ENCODE measurements at places on chromosomes 3 and 15.

- no peak for DNase-seq
These were observed 215.3 kb upstream of the CGNL1 start for GRCh38 chr15:57160823-57161560.

DNA sequence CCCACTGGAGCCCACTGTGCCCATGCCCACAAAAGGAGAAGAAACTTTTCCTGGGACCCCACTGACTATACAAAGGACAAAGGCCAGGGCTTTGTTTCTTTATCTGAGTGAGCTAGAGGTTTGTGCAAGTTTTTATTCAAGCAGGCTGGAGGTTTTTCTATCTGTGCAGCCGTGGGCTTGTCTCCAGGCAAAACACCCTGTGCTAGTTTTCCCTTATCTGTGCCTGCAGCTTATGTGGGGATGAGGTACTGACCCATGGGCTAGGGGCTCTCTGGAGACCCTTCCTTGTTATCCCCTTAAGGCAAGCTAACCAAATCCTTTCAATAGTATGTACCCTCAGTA is 545.5 kb downstream of the ZPLD1 start:
- DNase-seq: no peak

- DNase-seq: no peak
These were observed 25.1 kb downstream of the SHISA5 start for GRCh38 chr3:48478626-48479555.

GRCh38 chr3:195847055-195847950 is 35.6 kb upstream of the MUC4 start:
- no peak for DNase-seq

- no peak for DNase-seq
These were observed 38.0 kb upstream of the ATP11B start for GRCh38 chr3:182755308-182755707.

DNA sequence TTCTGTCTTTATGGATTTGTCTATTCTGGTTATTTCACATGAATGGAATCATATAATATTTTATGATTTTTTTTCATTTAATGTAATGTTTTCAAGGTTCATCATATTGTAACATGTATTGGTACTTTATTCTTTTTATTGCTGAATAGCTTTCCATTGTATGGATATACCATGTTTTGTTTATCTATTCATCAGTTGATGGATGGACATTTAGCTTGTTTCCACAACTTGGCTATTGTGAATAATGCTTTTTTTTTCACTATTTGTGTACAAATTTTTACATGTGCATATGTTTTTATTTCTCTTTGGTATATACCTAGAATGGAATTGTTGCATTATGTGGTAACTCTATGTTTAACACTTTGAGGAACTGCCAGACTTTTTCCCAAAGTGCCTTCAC is 64.7 kb downstream of the PFN2 start:
- DNase-seq: no peak

DNA sequence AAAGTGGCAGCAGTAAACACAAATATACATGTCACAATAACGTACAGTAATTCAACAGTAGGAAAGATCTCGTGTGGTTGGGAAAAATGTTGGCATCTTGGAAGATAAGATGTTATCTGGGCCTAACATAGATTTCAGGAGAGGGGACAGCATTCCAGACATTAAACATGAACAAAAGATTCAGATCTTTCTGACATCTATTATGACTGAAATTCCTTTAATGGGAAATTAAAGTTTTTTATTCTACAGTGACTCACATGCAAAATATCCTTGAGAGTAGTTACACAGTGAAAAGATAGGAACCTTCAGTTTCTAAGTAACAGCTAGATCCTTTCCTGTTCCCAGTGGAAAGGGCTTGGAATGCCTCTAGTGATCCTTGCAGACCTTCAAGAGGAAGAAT is 9.2 kb downstream of the NDUFB5 start:
- DNase-seq: no peak

DNA sequence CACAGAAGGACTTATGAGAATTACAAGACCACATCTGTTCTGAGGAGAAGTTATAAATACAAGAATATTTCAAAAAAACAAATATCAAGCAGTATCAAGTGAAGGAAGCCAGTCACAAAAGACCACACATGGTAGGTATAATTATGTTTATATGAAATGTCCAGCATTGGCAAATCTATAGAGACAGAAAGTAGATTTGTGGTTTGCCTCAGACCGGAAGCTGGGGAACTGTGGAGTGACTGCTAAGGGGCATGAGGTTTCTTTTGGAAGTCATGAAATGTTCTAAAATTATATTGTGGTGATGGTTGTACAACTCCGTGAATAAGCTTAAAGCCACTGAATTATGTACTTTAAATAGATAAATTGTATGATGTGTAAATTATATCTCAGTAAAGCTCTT is 136.9 kb downstream of the FRMD5 start:
- no peak for DNase-seq

DNA sequence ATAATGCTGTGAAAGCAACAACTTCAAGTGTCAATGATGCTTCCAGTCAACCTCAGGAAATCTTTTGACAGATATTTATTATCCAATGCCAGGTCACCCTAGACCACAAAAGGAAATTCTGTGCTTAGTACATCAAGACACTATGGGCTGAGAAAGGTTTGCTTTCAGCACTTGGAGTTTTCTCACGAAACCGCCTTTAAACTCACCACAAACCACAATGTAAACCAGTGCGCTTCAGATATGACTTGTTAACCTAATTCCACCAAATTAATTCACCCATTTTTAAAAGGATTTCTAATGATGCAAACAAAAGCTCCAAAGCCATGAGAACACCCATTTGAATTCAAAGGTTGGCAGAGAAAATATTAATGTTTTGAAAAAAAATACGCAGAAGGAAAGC is 292.9 kb upstream of the NR2F2 start:
- DNase-seq: no peak

- DNase-seq: no peak
These were observed 27.0 kb downstream of the DNAJC19 start for GRCh38 chr3:180962530-180962929.

- no peak for DNase-seq
These were observed 63.9 kb downstream of the PGPEP1L start for GRCh38 chr15:98943601-98944151.

GRCh38 chr15:98699591-98700424 is 51.5 kb downstream of the IGF1R start:
- no peak for DNase-seq

- no peak for DNase-seq
These were observed 53.7 kb downstream of the NMD3 start for GRCh38 chr3:161274691-161275298.

GRCh38 chr3:187385296-187385695 is 17.1 kb downstream of the RTP4 start:
- no peak for DNase-seq

DNA sequence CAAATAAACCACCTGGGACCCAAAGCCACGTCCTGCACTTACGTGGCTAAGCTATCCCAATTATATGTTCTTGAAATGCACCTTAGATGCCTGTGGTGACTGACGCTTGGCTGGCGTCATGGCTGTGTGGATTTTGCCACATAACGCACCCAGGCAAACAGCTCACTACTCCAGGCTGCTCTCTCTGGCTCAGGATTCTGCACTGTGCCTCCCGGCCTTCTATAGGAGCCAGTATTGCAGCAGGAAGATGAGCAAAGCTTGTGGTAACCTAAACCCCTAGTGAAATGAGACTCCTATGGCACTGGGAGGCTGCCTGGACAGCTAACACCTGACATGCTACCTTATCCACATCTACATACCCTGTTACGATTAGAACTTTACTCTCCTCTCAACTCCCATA is 179.3 kb downstream of the THRB start:
- no peak for DNase-seq

GRCh38 chr3:125608419-125608818 is 13.1 kb upstream of the OSBPL11 start:
- DNase-seq: no peak

DNA sequence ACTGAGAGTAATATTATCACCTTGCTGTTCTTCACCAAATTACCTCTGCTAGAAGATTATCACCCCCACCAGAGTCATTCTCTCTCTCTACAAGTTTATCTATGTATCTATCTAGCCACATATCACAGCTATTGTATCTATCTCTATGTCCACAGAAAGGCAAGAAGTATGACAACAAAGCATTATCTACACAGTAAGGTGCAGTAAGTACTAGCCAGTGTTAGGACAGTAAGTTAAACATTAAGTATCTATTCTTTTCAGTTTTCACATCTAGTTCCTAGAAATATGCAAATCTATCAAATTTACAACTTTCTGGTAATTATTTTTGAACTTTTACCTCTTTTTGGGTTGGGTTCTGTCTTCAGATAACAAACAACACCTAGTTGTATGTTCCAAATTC is 26.5 kb upstream of the XXYLT1 start:
- no peak for DNase-seq

DNA sequence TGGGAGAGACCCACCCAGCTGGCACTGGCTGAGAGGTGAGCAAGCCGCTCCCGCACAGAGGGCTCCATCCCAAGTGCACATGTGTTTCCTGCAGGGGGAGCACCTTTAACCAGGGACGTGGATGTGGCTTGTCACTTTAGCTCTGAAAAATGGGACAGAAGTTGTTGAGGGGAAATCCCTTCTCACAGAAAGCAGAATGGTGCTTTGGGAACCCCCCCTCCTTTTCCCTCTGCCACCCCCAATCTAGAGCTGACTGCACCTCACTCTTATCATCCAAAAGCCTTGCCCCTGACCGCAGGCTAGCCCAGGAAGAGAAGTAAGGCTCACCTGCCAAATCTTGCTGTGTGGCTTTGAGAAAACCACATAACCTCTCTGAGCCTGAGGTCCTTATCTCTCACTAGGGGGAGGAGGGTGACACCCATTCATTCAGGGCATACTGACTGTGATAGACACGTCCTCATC is 77.9 kb downstream of the RPN1 start:
- DNase-seq: no peak

- DNase-seq: no peak
These were observed 48.5 kb upstream of the UBP1 start for GRCh38 chr3:33488683-33489082.

- DNase-seq: no peak
These were observed 407.7 kb downstream of the FOXP1 start for GRCh38 chr3:71175691-71176365.

DNA sequence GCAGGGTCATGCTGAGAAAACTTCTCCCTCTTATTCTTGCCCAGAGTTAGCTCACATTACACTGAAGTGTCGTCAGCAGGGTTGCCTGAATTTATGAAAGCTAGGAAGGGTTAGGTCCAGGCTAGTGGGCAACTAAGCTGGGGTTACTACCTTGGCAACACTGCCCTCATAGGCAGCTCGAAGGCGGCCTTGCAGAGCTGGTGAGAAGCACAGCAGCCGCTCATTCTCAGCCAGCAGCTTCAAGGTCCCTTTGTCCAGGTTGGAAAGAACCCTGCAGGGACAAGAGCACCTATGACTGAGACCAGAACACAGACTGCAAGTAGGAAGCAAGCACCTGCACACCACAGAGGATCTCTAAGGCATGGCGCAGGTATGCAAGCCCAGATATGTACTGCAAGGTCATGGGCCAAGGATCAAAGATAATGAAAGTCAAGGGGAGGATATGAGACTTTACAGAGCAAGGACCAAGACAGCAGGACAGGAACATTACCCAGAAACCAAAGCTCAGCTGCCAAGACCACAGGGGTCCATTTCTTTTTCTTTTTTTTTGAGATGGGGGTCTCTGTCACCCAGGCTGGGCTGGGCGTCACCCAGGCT is 2.8 kb downstream of the CDAN1 start:
- no peak for DNase-seq

GRCh38 chr15:42457445-42458442 is 33.2 kb downstream of the ZNF106 start:
- no peak for DNase-seq

DNA sequence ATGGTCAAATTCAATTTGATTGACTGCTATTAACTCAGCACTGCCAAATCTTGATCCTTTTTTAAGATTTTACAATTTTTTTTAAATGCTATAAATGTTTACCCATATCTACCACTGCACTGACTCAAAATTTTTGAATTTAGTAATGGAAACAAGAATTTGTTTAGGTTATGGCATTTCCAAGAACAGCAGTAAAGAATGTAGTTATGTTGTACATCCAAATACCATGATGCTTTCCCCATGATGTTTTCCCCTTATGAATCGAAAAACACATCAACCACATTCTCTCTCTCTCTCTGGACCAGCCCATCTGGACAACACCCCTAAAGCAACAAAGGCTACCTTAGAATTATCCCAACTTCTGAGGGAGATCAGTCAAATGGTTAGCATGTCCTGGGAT is 14.2 kb downstream of the CHRM5 start:
- no peak for DNase-seq

GRCh38 chr15:75647370-75648155 is at the start of gene SNX33:
SNX33 (plus strand) TSS chr15:75647912; CDS start chr15:75649103, 1,191 bp downstream.
- peak; percentile 63 for DNase-seq

- no peak for DNase-seq
These were observed 182.6 kb downstream of the ARRDC4 start for GRCh38 chr15:98143116-98143515.

DNA sequence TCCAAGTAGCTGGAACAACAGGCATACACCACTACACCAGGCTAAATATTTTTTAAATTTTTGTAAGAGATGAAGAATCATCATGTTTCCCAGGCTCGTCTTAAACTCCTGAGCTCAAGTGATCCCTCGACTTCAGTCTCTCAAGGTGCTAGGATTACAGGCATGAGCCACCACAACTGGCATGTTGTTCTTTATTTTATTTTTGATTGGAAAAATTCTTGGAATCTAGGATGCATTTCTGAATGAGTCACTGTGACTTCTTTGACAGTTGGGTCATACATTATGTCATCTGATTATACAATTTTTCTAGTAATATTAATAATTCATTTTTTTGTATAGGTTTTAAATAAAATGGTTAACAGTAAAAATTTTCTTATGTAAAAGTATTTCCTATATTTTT is 870.2 kb downstream of the SI start:
- no peak for DNase-seq

- DNase-seq: no peak
These were observed 111.7 kb upstream of the CCDC54 start for GRCh38 chr3:107265526-107265925.

DNA sequence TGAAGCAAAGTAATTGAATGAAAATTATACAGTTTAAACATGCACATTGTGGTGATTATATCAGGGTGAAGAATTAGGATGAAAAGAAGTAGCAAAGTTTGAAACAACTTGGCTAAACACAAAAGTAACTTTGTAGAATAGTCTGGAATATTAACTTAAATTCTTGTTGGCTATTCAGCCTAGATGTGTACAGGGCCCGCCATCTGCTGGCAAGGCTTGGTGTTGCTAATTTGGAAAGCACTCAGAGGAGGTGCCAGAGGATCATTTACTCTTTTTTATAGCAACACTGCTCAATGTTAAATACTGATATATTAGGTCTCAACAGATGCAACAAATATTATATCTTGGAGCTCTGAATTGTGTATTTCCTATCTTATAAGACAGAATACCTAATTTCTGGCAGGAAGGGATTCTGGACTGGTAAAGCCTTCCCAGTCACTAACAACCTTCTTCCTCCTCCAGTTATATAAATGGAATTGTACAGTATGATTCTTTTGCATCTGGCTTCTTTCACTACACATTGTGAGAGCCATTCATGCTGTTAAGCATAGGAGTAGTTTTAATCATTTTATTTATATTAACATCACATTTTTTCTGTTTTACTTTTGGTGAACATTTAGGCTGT is 36.1 kb downstream of the TTC23 start:
- DNase-seq: peak; percentile 5
